ENCODE measurements at places on chromosomes 2 and 18.

DNA sequence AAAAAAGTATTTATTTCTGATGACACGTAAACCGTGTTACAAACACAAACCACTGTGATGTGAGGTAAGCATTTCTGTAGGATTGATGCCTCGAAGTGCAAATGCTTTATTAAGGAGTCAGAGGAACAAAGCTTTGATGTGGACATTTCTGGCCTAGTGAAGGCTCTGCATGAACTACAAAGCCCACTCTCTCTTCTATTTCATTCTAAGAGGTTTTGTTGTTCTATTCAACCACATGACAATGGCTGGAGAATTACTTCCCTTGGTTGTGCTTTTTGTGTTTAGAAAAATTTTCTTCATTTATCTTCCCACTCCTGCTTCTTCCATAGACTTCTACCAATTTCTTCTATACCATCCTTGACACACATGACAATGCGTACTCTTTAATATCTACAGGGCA lies 125.7 kb upstream of the CCDC195 start:
- no peak for DNase-seq

DNA sequence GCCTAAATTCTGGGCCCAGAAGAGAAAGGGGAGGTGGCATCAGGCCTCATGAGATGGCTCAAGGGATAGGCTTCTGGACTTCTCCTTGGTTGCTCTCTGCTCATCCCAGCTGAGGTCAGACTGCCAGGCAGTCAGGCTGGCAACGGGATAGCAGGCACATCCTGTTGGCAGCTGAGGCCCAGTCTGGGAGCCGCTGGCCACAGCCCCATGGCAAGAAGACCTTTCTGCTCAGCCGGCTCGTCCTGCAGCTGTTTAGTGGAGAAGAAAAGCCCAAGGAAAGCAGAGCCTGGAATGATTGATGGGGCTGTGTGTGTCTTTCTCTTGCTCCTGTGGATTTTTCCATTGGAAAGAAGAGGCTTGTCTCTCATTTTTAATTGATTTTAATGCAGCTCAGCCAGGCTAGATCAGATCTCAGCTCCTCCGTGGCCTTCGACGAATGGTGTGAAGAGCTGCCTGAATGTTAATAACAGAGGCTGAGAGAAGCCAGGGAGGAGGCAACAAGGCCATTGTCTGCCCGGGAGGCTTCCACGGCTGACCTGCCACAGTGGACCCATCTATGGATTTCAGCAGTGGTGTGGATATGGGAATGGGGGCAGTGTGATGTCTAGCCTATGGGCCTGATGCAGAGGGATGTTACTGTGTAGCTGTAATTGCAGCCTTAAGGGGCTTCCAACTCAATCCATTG lies 99.5 kb downstream of the HS1BP3 start:
- no peak for DNase-seq

DNA sequence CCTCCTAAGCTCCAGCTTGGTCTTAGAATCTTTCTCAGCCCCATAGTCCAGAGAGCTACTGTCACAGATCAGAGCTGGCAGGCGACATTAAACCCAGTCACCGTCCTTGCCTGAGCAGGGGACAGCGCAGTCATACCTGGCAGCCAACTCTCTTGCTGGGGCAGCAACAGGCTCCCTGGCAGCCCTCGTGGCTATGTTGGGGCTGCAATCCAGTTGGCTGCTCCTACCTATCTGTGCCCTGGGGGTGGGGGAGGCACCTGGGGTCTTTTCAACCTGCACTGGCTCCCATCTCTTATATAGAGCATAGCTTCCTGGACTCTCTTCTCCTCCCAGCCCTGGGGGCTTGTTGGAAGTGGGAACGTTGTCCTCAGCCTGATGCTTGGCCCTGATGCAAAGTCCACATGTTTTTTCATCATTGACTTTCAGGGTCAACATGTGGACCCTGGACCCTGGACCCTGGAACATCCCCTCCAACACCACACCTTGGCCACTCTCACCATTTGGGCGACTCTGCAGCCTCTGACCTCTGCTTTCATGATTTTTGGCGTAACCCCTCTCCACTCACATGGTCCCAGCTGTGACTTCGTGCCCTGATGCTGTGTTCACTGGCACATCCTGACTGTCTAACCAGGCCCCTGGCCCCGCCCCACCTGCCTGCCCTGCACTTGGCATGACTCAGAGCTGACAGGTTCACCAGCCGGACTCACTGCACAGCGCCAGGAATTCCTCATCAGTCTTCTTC lies 45.6 kb downstream of the ATOH8 start:
- no peak for DNase-seq

- DNase-seq, result no peak
These were observed 122.8 kb upstream of the LGALSL start for GRCh38 chr2:64331114-64331645.

DNA sequence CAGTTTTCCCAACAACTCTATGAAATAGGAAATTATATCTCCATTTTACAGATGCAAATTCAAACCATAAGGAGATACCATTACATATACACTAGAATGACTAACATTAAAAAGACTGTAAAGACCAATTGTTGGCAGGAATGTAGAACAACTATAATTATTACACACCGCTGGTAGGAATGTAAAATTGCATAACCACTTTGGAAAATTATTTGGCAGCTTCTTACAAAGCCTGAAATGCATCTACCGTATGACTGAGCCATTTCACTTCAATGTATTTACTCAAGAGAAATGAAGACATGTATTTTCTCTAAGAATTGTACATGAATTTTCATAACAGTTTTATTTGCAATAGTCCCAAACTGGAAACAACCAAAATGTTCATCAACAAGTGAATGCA lies 189.1 kb upstream of the BCL2L11 start:
- peak; percentile 63 for DNase-seq

DNA sequence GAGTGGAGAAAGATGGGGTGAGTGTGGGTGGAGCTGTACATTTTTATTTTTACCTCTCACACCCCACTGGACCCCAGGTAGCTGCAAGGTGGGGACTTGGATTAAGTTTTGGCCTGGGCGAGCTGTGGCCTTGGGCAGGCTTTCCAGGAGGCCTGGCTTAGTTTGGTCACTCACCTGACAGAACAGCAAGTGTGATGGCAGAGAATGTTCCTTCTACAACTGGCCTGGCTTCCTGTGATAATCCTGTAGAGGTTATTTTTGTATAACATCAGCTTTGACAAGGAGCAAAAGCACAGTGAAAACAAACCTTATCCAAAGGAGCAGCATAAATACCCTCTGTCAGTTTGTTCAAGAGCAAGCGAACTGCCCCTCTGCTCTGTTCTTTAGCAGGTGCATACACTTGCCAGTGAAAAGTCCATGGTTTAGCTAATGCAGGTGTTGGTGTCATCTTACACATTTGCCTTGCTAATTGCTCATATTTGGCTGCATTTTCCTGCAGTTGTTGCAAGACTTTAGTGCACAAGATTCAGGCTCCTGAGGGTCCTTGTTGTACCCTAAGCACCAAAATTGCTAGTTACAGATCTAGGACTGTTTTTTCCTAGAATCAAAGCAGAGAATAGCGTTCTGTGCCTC lies 6.3 kb downstream of the THNSL2 start:
- no peak for DNase-seq

DNA sequence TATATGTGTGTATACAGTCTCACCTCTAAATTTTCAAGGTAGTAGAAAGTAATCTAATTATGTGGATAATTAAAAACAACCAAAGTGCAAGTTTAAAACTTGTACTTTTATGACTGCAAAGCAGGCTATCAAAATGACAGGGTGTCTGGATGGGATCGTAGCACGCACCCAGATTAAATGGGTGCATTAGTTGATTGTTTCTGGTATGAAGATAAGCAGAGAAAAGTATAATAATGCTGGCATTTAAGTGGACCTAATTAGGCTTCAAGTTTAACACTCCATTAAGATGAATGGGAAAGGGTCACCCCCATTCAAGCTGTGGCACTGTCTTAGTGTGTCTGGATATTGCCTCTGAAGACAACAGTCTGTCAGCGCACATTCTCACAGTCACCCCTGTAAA lies 124.6 kb upstream of the ZEB2 start:
- no peak for DNase-seq

GRCh38 chr2:19207452-19207851 lies 151.0 kb downstream of the OSR1 start:
- DNase-seq, result no peak

- no peak for DNase-seq
These were observed 14.9 kb downstream of the PROKR1 start for GRCh38 chr2:68658266-68658665.

GRCh38 chr18:35080058-35080457 lies 38.8 kb downstream of the MAPRE2 start:
- DNase-seq, result no peak

DNA sequence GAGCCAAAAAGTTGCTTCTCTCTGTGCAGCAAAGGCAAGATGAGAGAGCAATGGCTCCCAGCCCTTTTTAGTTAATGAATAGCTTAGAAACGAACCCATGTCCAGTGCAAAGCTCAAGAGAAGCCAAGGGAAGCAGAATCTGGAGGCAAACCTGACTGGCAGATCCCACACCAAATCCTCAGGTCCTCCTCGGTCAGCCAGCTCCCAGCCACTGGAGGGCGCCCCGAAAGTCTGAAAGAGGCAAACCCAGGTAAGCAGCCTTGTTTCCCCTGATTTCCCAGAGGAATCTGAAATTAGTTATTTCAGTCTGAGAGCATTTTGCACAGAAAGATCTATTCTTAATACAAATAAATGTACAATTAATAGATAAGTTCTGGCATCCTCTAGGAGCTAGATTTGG lies 71.3 kb upstream of the PID1 start:
- DNase-seq, result peak; percentile 70

- no peak for DNase-seq
These were observed 47.4 kb downstream of the MFSD6 start for GRCh38 chr2:190455358-190456095.

- no peak for DNase-seq
These were observed 62.7 kb upstream of the EML6 start for GRCh38 chr2:54660752-54661151.

GRCh38 chr2:126616606-126617069 lies 39.3 kb upstream of the GYPC start:
- no peak for DNase-seq

DNA sequence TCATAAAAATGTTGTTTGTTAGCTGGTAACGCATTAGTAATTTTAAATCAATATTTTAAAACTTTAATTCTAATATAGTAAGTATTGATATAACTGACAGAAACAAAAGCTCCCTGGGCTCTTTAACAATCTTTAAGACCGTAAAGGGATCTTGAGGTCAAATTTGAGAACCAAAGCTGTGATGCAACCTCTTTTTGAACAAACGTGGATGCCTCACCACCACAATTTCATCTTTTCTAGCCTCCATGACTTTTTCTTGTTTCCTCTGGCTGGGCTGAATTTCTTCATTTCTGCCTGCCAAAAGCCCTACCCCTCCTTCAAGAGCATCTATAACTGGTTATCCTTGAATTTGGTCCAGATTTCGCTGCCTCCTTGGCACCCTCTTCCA lies 563 bp upstream of the POLE4 start:
- peak; percentile 41 for DNase-seq

- no peak for DNase-seq
These were observed 140.6 kb downstream of the NETO1 start for GRCh38 chr18:72727038-72727655.

DNA sequence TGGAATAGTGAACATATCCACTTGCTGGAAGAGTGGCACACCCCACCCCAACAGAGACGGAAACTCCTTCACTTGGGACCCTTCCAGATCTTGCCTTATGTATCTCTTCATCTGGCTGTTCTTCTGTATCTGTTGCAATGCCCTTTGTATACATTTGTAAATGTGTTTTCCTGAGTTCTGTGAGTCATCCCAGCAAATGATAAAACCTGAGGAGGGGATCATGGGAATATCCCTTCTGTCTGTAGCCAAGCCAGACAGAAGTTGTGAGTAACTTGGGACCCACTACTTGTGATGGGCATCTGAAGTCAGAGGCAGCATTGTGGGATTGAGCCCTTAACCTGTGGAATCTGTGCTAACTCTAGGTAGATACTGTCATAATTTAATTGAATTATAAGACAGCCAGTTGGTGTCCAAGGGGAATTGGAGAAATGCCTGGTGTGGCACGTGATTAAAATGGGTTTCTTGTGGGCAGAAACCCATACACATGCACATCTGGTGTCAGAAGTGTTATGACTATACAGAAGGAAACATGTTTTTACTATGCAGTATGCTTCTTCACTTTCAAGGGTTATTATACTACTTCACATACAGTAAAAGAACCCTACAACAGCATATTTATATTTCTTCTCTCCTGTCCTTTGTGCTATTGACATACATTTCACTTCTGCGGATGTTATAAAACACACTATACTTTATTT lies 32.3 kb upstream of the TMEM247 start:
- peak; percentile 57 for DNase-seq

DNA sequence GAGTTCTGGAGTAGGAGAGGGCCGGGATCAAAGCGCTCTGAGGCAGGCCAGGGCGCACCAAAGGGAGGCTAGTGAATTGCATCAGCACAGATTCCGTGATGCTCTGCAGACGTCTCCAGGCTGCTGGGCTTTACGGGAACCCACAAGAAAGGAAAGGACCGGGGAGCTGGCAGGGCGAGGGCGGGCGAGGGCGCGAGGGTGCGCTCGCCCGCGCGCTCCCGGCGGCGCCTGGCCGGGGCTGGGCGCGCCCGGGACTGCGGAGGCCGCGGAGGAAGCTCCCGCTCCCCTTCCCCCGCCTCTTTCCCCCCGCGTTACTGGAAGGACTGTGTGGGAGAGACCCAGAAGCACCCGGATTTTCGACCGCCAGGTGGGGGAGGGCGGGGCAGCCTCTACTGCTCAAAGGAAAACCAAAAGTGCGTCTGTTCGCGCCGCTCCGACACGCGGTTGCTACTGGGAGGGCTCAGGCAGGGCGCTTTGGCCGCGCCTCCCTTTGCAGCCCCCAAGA lies 2.4 kb upstream of the FOSL2 start:
- peak; percentile 97 for DNase-seq

GRCh38 chr2:8984855-8985254 lies 18.6 kb downstream of the MBOAT2 start:
- DNase-seq, result peak; percentile 48

- DNase-seq, result no peak
These were observed 567.7 kb downstream of the DCC start for GRCh38 chr18:52907543-52908308.

GRCh38 chr2:240112914-240113690 lies 23.0 kb downstream of the COPS9 start:
- DNase-seq, result peak; percentile 30

GRCh38 chr2:143123911-143124310 lies 5.3 kb upstream of the ARHGAP15 start:
- DNase-seq, result no peak

DNA sequence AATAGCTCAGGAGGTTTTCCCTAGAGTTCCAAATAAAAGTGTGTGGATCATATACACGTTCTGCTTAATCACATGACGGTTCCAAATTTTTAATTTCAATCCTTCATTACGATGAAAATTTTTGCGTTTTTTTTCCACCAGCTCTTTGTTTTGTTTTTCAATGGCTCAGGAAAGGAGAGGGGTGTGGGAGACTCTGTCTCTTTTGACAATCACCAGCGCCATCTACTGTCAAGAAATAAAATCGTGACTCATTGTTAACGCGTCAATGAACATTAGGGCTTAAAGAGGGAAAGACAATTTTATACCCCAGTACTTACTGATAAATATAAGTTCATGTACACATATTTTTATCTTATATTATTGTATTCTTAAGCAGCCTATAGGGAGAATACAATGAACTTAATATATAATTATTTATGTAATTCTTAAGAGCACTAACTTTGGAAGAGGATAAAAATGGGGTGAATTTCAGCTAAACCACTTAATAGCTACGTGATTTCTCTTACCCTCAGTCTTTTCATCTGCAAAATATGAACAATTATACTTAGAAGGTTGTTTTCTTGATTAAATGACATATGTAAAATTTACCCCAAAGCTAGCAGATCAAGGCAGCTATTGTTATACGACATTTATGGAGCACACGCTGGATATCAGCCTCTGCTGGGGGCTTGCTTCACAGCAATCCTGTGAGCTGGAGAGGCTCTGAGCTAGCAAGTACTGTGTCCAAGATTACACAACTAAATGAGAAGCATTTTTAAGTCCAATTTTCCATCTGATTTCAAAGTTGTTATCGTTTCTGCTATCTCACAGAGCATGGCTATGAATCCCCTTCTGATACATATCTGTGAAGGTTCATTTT lies 47.4 kb upstream of the RMDN2 start:
- DNase-seq, result peak; percentile 78

Data from choroid plexus epithelial cell (primary cell).